Jurkat, Clone E6-1 (cell line): ENCODE measurements at places on chromosomes 12 and 14.

GRCh38 chr12:39341761-39342160 is 101.2 kb downstream of the KIF21A start:
- no peak for DNase-seq

GRCh38 chr12:89390802-89391673 is 38.7 kb upstream of the DUSP6 start:
- no peak for DNase-seq

- DNase-seq: peak; percentile 56
Measured at GRCh38 chr12:124771462-124772288, 92.0 kb downstream of the SCARB1 start.

DNA sequence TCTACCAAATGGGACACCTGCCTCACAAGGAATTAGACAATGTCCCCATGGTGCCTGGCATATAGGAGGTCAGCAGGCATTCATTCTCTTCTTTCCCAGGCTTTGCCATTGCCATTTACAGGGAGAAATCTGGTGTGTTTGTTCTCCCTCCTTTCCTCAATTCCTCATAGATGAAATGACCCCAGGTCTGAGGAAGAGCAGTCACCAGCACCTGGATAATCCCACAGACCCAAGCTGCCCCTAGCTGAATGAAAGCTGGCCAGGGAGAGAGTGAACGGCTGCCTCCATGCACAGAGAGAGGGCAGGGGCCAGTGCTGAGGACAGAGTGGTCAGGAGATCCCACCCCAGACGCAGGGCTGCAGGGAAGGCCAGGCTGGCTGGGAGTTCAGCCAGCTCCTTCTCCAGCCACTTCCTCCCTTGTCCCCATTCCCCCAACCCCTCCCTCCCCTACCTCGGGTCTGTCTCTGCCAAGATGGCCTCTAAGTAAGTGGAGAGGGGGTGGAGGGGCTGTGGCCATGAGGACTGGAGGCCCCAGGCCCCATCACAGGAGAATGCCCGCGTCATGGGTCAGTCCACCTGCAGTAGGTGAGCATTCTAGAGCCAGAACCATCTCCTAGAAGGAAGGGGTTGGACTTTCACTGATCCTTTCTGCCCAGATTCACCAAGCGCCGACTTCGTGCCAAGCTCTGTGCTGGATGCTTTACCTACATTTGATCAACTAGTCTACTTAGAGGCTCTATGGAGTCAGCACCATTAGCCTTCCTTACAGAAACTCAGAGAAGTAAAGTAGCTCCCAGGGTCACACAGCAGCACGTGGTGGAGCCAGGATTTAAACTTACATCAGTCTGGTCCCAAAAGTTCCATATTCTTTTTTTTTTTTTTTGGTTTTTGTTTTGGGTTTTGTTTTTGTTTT is 2.0 kb upstream of the KRT4 start:
- no peak for DNase-seq

DNA sequence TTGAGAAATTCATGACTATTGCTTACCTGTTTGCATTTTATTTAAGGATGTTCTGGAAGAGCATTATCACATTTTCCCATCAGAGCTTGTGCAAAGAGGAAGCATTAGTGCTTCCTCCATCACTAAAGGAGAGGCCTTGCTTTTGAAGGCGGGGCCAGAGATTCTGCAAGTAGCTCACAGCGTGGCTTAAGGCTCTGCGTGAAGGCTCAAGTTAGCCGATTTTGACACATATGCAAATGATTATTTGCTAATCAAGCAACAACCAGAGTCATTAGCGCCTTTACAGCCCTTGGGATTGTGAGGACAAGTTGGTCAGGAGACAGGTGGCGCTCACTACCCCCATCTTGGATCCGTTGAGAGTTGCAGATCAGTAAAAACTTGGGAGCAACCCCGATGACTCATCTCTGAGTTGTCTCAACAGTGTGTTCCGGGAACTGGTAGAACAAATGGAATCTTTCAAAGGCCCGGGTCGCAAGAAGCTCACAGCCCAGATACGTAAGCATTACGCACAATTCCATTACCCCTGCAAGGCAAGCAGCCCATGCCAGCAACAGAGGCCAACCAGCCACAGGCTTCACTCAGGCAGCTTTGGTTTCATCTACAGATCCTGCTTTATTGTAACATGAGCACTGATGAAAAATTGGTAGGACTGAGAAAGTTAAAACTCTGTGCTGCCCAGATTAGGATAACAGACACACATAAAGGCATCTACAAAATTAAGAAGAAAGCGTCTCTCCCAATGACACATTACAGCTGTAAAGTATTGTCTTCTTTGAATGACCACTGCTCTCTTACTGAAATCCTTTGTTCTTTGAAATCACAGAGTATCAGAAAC is 34.9 kb upstream of the SPTSSA start:
- no peak for DNase-seq

GRCh38 chr12:99005601-99006000 is 360.5 kb downstream of the APAF1 start:
- no peak for DNase-seq

GRCh38 chr14:22434901-22435550 is 154.0 kb downstream of the DAD1 start:
- DNase-seq: no peak

DNA sequence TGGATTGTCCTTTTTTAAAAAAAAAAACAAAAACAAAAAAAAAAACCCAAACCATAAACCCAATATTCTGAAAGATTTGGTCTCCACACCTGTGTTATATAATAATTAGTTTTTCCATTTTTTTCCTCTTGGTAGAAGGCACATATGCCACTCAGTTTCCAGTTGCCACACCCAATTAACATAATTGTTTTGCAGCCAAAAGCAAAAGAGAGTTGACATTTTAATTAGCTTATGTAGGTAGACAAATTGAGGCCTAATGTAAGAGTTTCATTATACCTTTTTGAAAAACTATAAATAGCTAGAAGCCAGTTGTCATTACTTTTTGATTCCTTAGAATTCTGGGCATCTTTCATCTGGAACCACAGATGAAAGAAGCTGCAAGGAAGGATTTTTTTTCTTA is 21.0 kb downstream of the PTPN11 start:
- DNase-seq: no peak

- no peak for DNase-seq
Measured at GRCh38 chr14:37588956-37589714, 5.9 kb downstream of the FOXA1 start.

- no peak for DNase-seq
Measured at GRCh38 chr12:71599210-71599609, 64.4 kb downstream of the ZFC3H1 start.

GRCh38 chr12:89436062-89436461 is 83.8 kb upstream of the DUSP6 start:
- DNase-seq: no peak

DNA sequence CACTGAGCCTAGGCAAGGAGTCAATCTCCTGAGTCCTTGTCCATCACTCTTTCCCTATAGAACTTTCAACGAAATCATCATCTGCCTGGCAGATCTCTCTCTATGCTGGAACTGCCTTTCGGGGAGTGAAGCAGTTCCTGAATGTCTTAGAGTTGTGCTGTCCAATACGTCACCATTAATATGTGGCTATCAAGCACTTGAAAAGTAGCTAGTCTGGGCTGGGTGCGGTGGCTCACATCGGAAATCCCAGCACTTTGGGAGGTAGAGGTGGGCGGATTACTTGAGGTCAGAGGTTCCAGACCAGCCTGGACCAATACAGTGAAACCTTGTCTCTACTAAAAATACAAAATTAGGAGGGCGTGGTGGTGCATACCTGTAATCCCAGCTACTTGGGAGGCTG is 35.1 kb downstream of the NRDE2 start:
- no peak for DNase-seq

DNA sequence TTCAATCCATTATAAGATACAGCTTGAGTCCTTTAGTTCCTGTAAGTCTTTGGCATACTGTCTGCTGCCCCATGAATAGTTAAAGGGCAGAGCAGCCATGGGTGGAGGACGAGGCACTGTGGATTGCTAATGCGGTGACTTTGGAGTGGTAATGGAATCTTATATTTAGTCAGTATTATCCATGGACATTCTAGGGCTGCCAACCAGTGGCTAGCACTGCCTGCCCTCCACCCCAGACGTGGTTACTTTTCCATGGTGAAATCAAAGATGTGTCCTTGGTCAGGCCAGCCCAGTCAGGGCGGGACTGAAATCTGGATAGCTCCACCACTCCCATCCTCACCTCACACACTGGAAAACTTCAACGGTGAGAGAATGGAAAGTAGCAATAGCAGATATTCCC is 2.3 kb downstream of the TTC9 start:
- DNase-seq: no peak
